ENCODE measurements at places on chromosomes 11 and 22.

DNA sequence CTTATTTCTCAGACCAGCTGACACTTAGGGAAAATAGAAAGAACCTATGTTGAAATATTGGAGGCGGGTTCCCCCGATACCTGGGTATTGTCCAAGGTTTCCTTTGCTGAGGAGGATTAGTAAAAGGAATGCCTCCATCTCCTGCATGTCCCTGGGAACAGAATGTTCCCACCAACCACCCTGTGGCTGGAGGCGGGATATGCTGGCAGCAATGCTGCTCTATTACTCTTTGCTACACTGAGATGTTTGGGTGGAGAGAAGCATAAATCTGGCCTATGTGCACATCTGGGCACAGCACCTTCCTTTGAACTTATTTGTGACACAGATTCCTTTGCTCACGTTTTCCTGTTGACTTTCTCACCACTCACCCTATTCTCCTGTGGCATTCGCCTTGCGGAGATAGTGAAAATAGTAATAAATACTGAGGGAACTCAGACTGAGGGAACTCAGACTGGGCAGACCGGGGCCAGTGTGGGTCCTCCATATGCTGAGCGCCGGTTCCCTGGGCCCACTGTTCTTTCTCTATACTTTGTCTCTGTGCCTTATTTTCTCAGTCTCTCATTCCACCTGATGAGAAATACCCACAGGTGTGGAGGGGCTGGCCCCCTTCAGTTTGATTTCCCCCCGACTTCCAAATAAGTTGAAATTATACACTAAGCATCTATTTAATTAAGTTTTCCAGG is 32.1 kb downstream of the IGLL1 start:
- no peak for DNase-seq

GRCh38 chr22:38989466-38989865 is 7.3 kb downstream of the APOBEC3B start:
- no peak for DNase-seq

- DNase-seq, result no peak
Observed at GRCh38 chr11:117170210-117170609, 8.3 kb upstream of the SIDT2 start.

DNA sequence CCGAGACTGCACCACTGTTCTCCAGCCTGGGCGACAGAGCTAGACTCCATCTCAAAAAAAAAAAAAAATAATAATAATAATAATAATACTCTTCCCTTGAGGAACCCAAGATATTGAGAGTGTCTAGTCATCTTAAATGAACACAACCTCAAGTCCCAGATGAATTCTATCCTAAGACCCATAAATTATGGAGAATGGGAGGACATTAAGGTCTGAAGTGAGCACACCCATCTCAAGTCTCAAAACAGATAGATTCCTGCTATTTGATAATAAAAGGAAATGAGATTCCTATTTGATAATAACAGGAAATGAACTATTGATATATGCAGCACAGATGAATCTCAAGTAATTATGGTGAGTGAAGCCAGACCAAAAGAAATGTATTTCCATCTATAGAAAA is 51.5 kb downstream of the MAPK1 start:
- no peak for DNase-seq

DNA sequence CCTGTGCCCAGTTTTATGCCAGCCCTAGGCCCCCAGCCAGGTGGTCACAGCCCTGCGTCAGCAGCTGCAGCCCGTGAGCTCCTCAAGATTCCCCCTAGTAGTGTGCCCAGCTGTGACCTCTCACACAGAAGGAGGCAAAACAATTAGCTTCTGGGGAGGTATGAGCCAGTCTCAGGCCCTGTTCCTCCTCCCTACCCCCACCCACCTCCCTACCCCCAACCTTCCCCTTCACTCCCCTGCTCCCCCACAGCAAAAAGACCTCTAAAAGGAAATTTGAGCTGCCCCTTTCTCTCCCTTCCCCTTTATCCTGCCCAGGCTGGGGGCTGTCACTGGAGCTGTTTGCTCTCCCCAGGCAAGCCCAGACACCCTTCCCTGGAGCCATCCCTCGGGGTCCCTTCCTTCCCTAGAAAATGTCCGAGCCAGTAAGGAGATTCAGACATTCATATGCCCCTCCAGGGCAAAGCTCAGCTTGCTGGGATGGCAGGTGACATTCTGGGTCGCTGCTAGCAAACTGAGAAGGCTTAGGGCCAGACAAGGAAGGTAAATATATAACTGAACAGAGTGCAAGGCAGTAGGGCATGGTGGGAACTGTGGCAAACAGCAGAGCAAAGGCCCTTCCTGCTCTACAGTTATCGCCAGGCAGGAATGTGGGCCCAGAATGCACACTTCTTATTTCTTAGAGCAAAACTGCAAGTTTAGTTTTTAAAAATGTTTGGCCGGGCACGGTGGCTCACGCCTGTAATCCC is 300.2 kb downstream of the MN1 start:
- no peak for DNase-seq

- DNase-seq, result no peak
Observed at GRCh38 chr11:78657968-78658839, 83.5 kb upstream of the NARS2 start.

DNA sequence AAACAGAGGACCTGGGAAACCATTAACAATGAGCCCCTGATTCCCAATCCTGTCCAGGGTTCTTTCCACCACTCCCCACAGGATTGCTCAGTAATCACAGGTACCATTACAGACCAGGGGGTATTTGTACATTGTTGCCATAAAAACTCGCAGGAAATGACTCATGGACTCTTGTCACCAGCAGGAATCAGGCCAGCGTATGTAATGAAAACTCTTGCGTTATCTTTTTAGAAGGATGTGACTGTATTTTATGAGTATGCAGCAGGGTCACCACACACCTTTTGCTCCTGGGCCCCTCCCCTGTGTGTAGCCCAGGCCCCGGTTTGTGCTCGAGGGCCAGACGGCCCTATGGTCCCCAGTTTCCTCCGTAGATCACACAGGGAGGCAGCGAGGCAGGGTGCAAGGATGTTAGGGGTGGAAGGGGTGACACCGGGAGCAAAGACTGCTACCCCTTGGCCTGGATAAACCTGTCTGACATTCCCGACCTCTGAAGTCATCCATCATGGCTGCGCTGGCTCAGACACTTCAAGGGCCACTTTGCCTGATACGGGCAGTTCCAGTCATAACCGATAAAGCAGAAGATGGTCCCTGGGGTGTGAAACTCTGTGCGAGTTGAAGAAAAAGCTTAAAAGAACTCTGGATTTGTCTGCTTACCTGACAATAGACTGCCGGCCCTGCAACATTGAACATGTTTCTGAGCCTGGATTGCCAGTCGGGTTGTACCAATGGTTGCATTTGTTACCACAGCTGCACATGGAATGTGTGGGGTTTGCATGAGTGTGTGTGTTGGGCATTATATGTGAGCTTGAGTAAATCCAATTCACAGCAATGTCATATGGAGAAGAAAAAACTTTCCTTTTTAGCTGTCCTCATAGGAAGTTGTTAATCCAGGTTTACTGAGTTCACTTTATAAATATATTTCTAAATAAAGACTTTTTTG is 56.9 kb downstream of the MICAL2 start:
- DNase-seq, result no peak

- no peak for DNase-seq
Observed at GRCh38 chr11:18844753-18845367, 53.3 kb upstream of the PTPN5 start.

- DNase-seq, result no peak
Observed at GRCh38 chr11:1632053-1632714, 2.6 kb downstream of the KRTAP5-5 start.

DNA sequence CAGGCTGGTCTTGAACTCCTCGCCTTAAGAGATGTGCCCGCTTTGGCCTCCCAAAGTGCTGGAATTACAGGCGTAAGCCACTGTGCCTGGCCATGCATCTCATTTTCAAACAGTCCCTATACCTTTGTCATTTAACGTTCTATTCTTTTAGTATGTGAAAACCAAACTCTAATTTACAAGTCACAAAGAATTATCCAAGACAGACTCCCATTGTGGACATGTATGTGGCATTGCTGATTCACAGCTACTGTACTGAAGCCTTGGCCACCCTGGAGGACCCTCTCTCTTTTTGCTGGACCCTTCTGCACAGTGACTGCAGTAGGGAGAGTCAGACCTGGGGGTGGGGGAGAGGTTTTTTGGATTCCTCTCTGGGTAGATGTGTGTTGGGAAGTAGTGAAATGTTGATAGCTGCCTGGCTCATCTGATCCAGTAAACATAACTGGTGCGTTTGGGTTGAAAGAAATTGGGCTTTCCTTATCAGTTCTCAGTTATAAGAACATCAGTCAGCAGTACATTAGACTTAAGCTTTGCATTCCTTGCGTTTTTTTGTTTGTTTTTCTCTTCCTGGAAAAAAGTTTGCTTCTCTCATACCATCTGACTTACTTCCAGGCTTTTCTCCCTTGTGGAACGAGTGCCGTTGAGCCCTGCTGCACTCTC is 65.9 kb downstream of the MED15 start:
- DNase-seq, result no peak

DNA sequence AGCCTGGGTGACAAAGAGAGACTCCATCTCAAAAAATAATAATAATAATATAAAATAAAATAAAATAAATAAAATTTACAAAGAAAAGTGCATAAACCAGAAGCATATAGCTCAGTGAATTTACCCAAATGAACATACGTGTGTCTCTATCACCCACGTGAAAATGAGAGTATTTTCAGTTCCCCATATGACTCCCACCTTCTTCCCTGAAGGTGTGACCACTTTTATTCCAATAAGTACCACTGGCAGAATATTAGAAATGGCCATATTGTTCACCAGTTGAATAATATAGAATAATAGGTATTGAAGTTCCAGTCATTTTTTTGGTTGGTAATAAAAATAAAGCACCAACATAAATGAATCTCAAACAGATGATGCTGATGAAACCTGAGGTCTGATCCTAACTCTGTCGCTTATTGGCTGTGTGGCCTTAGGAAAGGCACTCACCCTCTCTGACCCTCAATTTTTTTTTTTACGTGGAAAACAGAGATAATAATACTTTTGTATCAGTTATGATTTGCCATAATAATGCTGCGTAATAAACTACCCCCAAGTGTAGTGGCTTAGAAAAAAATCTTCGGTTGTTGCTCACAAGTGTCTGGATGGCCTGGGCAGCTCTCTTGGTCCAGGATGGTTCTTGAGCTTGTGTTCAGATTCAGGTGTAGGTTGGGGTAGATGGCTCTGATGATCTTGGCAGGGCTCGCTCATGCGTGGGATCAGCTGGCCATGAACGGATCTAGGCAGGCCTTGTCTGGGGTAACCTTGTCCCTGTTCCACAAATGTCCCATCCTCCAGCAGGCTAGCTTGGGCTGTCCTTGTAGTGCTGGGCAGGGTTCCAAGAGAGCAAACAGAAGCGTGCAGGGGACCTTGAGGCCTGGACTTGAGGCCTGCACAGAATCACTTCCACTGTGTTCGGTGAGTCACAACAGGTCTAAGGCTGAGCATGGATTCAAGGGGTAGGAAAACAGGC is 88.1 kb downstream of the MYO18B start:
- no peak for DNase-seq

DNA sequence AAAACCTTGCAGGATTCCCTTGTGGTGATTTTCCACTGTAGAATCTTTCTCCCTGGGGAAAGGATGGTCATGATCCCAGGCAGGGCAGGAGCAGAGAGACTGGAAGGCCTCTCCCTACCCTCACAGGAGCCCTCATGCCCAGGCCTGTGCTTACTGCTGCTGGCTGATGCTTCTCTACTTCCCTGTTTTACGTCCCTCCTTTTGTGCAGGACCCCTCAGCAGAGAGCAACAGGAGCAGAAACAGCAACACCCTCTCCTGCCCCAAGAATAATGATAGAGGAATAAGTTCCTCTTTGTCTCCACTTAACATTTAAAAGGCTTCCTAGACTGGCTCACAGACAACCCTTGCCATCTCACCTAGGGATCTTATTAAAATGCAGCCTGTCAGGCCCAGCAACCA is 3.6 kb downstream of the ISX start:
- no peak for DNase-seq

GRCh38 chr11:64015935-64016845 is 19.5 kb upstream of the FLRT1 start:
- no peak for DNase-seq

DNA sequence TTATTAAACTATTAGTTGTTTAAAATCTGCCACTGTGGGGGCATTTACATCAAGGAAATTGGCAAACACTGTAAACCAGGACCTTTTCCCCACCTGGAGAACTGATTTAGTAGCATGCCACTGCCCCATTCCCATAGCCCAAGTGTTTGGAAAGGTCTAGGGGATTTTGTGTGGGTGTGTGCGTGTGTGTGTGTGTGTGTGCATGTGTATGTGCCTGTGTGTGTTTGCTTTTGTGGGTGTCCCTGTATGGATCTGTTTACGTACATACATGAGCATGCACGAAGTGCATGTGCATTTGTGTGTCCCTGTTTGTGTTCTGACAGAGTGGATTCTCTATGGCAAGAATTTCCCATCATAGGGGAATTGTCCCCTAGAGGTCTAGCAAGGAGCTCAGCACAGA is 62.7 kb upstream of the LMO1 start:
- no peak for DNase-seq

GRCh38 chr11:110376711-110377324 is 52.9 kb upstream of the FDX1 start:
- no peak for DNase-seq

GRCh38 chr11:83681906-83682610 is 395.9 kb upstream of the CCDC90B start:
- DNase-seq, result no peak

GRCh38 chr11:61962213-61963015 is 5.0 kb downstream of the FTH1 start:
- no peak for DNase-seq

- DNase-seq, result no peak
Observed at GRCh38 chr11:17313349-17314231, 37.1 kb downstream of the NUCB2 start.

- no peak for DNase-seq
Observed at GRCh38 chr11:78946945-78947902, 372.6 kb upstream of the NARS2 start.

- DNase-seq, result no peak
Observed at GRCh38 chr11:45449036-45449601, 163.0 kb upstream of the SYT13 start.

GRCh38 chr11:90468923-90469322 is 246.1 kb upstream of the CHORDC1 start:
- no peak for DNase-seq

DNA sequence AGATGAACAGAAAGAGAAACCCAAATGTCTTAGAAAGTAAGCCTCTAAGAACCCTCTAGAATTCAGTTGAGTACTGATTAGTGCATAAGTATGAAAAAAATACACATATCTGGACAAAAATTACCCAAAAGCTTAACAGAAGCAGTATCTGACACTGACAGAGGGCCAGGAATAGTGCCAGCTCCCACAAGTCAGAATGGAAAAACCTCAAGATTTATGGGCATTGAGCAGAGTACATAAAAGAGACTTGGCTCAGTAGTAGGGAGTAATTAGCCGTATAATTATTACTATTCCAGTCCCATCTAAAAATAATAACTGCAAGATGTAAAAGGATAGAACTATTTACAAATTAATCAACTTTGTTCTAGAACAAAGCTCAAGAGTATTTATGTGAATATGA is 834.5 kb downstream of the FAM181B start:
- DNase-seq, result no peak

GRCh38 chr11:94671553-94672366 is 96.4 kb upstream of the AMOTL1 start:
- DNase-seq, result no peak
